ENCODE measurements at places on chromosomes 2 and 18.

DNA sequence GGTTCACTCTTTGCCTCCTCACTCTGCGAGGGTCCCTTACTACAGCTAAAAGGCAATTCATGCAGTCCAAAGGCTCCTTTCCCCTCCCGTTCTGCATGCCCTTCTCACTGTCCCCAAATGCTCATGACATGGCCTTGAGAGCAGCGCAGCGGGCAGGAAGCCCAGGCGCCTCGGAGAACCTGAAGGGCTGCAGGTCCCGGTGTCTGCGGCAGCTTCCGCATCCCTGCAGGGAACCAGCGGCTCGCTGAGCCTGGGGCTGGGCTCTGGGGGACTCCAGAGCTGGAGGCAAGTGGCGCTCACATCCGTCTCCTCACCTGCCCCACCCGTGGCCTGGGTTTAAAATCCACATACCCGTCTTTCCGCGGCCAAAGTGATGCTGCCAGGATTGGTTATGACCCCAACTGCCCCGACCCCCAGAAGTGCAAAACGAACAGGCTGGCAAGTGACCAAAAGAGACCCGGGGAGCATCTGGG, 462 bp upstream of the CIDEA start:
- no peak for DNase-seq

DNA sequence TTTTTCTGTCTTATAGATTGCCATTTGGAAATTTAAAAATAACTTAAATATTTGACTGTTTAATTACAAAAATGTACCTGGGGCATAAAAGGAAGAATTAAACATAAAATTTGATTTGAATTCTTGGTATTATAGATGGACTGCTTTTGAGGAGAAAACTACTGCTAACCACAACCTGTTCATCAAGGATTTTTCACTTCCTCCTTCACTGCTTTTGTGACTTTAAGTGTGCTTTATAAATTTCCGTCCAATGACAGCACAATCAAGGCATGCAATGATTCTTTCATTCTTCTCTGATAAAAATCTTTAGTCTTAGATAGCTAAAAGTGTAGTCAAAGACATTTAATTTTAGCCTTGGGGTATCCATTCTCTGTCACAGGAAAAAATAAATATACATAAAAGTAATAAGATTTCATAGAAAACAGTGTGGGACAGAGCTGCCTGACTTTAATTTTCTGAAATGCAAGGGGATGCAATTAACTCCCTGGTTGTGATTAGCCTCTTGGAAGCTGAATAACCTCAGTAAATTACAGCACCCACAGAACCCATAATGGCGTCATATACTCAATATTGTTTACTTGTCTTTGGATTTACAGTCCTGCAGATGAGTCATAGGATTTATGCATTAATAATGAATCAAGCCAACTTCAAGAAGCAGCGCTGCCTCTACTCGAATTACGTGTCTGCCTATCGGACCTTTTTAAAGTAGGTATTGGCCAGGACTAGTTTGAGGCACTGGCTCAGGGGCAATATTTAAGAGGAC, 587.9 kb downstream of the NRXN1 start:
- no peak for DNase-seq

- peak; percentile 42 for DNase-seq
Measured at GRCh38 chr2:135052997-135053474, 944 bp downstream of the RAB3GAP1 start.

GRCh38 chr2:185456517-185456916, 282.1 kb upstream of the FSIP2 start:
- DNase-seq: no peak

GRCh38 chr2:131572175-131572574, 44.5 kb downstream of the CCDC74A start:
- no peak for DNase-seq

DNA sequence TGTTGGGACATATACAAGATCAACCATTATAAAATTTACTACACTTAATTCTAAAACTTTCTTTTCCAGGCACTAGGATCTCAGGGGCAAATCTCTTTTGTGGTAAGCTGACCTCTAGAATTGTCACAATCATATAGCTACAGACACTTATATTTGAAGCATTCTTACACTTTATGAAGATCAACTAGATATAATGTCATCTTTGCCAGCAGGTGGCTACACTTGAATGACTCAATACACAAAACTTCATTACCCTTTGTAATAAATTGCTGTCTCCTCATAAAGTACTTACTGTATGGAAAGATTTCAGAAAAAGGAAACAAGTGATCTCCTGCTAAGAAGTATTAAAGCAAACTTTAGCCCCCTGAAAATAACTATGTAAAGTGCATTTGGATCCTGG, 77.8 kb downstream of the RDH14 start:
- no peak for DNase-seq

DNA sequence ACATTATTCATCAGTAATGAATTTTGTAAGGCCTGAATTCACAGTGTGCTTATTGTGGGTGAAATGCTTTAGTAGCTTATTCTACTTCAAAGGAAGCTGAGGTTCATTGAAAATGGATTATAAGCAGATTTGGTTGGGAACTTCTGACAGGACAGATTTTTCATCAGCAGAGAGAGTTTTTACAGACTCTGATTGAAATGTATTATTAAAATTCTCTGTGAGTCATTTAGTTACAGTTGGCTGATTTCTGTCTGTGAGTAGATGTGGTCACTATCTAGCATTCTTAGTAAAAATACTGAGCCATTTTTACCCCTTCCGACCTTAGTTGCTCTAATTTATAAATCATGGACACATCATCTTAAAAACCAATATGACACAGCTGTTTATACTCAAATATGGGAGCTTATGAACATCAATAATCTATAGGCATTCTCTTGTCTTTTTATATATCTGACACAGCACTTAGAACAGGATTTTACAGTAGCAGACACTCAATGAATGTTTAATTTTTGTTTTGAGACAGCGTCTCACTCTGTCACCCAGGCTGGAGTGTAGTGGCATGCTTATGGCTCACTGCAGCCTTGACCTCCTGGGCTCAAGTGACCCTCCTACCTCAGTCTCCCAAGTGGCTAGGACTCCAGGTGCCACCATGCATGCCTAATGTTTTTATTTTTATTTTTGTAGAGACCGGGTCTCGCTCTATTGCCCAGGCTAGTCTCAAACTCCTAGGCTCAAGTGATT, 239.6 kb downstream of the BABAM2 start:
- no peak for DNase-seq

GRCh38 chr2:100673115-100673514, 110.3 kb downstream of the PDCL3 start:
- no peak for DNase-seq

DNA sequence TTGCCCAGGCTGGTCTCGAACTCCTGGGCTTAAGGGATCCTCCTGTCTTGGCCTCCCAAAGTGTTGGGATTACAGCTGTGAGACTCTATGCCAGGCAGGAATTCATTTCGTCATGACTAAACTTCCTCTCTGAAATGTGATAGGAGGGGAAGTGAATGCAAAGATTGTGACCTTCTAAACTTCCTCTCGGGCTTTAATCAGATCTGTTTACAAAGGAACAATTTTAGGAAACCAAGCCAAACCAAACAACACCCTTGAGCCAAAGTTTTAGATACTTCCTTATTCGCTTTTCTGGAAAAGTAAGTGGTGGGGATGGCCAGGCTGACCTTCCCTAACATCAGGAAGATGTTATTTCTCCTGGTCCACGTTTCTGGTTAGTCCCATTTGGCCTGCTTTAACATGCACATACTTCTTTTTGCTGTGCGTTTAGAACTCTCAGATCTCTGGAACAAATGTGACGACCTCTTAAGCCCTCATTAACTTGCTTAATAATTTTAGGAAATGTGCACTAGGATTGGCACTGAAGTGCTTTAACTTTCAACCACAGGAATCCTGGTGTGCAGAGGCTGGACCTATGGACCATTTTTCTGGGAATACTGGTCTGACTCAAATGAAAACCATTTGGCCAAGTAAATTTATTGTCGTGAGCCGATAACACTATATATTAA, 33.2 kb upstream of the YES1 start:
- no peak for DNase-seq

- DNase-seq: no peak
Measured at GRCh38 chr18:7696780-7697179, 129.7 kb downstream of the PTPRM start.

DNA sequence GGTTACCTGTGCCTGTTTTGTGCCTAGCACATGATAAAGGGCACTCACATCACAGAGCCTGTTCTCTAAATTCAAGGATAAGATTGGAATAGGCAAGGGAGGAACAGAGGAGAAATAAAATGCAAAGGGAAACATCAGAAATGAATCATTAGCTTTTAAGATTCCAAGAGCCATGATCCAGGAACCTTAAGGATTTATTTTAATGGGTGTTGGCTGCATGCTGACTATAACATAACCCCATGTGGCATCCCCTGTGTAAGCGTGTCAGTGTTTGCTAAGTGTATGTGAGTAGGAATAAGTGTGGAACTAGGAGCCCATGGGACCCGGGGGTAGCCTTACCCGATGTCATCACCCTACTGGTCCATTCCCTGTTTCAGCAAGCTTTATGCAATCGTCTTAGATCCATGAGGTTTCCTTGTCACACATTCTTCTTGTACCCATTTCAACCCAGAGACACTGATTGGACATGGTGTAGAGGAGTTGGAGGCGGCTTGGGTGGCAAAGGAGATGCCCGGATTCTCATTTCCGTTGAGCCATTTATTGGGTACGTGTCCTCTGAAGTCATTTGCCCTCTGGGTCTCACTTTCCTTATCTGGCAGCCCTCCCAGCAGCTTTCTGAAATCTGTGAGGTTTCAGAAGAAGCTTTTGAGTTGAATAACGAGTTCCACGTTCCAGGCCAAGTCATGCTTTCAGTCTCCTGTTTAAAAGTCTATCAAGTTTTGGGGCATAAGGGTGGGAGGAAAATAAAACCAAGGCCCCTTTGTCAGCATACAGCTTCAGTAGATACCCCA, 117.0 kb downstream of the MGAT5 start:
- no peak for DNase-seq

- DNase-seq: no peak
Measured at GRCh38 chr2:165575044-165575615, 105.6 kb downstream of the CSRNP3 start.

- DNase-seq: no peak
Measured at GRCh38 chr2:145431181-145431951, 911.4 kb upstream of the ZEB2 start.

Data from CD4-positive, alpha-beta T cell treated with Interleukin-17A for 1 hour (primary cell).